ENCODE measurements at places on chromosomes 11 and 22.
A peak's percentile ranks its signal among the peaks of the same experiment; 100 is the strongest.

- DNase-seq: peak; percentile 86
Observed at GRCh38 chr11:64225608-64226506, at the start of the genes NUDT22 and TRPT1. NUDT22 (plus strand) TSS chr11:64226274; CDS start chr11:64226653, 379 bp downstream. TRPT1 (minus strand) TSS chr11:64226186; CDS start chr11:64225860, 326 bp downstream.

DNA sequence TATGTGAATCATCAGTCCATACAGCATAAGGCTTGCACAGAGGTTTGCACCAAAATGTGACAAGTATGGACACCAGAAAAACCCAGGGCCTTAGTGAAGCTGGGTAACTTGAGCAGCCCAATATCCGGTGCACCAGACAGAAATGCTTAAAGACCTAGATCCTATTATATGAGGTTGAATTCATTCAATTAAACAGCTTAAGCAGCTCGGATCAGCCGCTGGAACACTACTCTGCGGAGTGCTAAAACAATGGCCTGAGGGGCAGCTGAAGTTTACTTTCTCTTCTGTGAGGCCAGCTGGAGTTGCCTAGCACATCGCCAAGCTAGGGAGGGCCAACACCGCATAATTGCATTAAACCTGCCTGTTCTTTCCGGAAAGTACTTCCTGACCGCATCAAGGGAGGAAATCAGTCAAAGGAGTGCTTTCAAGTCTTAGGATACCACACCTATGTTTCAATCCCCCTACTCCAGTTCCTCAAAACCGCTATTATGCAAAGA, 17.0 kb upstream of the FAM181B start:
- DNase-seq: no peak

GRCh38 chr11:47448566-47449427, at the start of gene RAPSN:
RAPSN (minus strand) TSS chr11:47449136; CDS start chr11:47448964, 172 bp downstream.
- DNase-seq: no peak

DNA sequence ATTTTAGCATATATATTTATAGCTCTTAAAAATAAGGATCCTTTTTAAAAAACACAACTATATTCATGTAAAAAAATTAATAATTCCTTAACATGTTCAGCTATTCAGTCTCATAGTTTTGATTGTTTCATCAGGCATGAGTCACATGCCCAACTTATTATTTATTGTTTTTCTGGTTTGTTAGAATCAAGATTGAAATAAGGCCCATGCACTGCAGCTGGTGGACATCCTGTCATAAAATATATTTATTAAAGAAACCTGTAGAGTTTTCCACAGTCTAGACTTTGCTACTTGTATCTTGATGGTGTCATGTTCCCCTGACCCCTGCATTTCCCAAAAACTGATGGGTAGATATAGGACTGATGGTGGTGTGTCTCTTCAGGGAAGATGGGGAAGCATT, 77.4 kb downstream of the PARVA start:
- no peak for DNase-seq

DNA sequence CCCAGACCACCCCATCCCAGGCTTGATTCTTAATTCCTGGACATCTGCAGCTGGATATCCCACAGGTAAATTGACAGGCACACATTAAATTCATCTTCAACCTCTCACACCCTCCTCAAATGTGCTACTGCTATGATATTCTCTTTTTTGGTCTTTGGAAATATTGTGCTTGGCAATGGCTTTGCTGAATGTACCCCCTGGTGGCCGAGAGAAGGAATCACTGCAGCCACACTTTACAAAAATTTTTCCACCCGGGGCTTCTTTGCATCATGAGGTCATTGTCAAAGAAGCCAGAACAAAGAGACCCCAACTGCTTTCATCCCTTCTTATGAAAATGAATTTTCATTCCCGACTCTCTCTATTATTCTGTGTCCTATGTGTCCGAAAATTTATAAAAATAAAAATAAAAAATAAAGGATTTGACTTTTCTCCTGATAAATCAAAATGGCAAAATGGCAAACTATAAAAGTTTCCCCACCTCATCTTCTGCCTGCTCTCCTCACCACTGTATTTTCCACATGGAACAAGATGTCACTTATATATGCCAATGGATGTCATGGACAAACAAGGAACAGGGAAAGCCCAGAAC, 15.0 kb upstream of the CYB5R2 start:
- DNase-seq: no peak

GRCh38 chr11:112229746-112230433, 3.7 kb downstream of the PTS start:
- no peak for DNase-seq

DNA sequence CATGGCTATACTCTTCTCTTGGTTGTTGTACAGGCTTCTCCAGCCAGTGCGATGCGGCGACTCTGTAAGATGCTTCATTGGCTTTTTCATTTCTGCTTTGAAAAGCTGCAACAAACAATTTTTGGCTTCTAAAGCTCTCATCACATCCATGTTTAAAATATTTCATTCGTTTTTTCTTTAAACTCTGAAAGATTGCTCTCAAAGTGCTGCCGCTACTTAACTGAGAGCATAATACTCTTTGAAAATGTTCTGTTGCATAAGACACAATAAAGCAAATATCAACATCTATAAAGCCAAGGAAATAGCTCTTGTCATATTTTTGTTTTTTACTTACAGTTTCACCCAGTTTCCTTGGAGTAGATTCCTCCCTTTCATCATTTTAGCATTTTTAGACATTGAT, 468.3 kb downstream of the TBC1D22A start:
- no peak for DNase-seq

DNA sequence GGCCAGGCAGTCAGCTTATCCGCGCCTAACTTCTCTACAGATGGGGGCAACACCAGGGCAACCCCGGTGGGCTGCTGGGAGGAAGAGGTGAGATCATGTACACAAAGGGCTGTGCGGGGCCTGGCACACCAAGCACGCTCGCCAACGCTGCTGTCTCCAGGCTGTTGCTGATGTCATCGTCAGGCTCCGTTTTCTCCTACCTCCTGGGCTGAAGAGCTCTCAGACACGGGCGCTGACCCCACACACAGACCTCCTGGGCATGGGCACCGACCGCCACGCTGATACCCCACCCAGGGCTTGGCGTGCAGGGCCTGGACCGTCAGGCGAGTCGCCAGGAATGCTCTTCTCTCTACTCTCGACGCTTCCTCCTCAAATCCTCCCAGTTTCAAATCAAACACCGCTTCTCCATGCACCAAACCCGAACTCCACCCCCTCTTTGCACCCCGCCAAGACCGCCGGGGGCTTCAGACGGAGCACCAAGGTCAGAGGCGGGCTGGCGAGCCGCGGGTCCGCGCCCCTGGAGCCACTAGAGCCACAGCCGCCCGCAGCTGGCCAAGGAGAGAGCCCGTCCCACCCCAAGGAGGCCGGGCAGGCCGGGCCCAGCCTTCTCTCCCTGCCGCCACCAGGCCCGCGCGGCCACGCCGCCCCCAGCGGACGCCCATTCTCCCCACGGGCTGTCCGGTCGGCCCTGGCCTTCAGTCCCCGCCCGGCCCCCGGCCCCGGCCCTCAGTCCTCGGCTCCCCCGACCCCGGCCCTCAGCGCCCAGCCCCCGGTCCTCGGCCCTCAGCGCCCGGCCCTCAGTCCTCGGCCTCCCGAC, 772 bp downstream of the SBF1 start:
- no peak for DNase-seq

GRCh38 chr11:70760416-70761020, 362.2 kb downstream of the CTTN start:
- no peak for DNase-seq

DNA sequence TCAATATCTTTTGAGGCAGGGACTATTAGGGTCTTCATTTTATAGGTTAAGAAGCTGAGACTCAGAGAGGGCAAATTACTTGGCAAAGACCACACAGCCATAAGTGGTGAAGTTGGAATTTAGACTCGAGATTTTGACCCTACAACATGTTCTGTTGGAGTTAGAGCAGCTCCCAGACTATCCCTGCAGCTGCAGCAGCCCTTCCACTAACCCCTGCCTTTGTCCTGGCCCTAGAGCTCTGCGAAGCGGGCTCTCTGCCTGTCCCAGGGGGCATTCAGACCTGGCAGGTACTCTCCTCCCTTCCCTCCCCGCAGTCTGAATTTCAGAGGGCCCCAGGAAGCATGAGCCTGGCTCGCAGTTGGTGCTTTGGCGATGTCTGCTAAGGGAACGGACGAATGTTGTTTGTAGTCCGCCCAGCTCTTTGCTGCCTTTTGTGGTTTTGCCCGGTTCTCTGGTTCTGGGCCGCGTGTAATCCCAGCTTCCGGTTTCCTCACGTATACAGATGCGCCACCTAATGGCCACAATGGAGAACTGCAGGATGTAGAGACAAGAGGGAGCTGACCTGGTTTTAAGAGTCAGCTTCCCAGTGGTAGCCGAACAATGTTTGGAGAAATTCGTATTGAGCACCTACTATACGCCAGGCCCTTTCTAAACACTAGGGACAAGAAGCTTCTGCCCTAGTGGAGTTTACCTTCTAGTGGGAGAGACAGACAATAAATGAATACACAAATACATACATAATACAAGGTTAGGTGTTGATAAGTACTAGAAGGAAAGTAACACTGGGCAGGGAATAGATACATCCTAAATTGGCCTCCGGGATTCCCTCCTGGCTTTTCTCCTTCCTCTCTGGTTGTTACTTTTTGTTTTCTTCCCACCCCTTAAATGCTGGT, 125.2 kb downstream of the ST3GAL4 start:
- DNase-seq: peak; percentile 42

- DNase-seq: no peak
Observed at GRCh38 chr11:16248248-16248647, 108.1 kb downstream of the SOX6 start.

- DNase-seq: no peak
Observed at GRCh38 chr11:75919525-75919924, 104.5 kb downstream of the UVRAG start.

GRCh38 chr11:35207471-35208403, 68.8 kb downstream of the CD44 start:
- no peak for DNase-seq

- no peak for DNase-seq
Observed at GRCh38 chr11:44533921-44534711, 31.3 kb upstream of the CD82 start.

DNA sequence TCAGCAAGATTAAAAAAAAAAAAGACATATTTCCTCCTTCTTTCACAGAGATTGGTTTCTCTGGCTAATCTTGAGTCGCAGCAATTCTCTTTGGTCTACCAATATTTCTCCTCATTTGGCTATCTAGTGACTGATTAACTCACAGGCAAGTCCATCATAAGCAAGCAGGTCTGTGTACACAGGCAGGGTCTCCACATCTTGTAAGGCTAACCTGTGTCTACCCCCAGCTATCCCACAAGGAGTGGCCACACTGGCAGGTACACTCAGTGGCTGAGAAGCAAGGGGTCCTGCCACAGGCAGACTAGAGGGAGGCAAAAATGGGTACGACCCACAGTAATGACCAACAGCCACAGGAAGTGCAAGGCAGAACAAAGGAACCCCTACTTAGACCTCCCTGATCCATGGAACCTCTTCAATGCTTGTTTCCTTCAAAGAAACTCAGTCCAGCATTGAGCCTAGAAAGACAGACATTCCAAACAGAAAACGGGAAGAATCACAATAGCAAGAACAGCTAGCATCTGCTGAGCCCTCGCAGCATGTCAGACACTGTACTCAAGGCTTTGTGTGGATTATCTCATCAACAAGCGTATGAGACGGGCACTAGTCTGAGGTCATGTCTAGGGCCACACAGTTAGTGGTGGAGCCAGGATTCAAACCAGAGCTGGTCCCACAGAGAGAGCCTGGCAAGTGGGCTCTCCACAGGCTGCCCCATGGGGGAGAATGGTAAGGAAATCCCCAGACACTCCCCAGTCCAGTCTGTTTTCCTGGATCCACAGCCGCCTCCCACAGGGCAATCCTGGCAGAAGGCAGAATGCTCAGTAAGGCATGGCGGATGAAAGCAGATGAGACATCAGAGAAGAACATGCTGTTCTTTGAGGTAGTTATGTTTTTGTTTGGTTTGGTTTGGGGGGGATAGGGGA, 34.3 kb downstream of the PLEKHA7 start:
- no peak for DNase-seq

DNA sequence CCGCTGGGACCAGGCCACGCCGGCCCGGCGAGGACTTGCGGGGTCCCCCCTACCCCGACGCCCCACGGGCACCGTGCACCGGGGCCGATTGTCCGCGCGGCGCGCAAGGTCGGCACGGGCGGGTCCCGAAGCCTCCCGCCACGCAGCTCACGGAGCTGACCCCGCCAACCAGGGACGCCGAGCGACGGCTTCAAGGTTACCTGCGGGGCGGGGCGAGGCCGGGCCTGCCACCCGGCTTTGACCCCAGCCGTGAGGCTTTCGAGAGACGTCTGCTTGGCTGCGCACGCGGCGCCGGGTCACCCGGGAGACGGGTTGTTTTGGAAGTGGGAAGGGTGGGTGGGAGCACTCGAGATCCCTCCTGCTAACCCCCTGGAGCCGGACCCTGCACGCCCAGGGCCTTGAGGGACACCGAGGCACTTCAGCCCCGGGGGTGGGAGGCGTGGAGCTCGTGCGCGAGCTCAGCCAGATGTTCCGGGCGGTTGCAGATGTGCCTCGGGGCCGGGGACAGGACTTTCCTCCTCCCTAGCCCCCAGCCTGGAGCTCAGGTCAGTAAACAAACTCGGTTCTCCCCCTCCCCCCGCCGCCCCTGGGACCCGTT, 3.2 kb upstream of the WNT11 start:
- no peak for DNase-seq

GRCh38 chr22:48923996-48924395, 903.7 kb downstream of the BRD1 start:
- no peak for DNase-seq

GRCh38 chr11:11967669-11968510, 40.5 kb downstream of the DKK3 start:
- no peak for DNase-seq

- no peak for DNase-seq
Observed at GRCh38 chr11:31865606-31866300, 54.6 kb upstream of the PAX6 start.

DNA sequence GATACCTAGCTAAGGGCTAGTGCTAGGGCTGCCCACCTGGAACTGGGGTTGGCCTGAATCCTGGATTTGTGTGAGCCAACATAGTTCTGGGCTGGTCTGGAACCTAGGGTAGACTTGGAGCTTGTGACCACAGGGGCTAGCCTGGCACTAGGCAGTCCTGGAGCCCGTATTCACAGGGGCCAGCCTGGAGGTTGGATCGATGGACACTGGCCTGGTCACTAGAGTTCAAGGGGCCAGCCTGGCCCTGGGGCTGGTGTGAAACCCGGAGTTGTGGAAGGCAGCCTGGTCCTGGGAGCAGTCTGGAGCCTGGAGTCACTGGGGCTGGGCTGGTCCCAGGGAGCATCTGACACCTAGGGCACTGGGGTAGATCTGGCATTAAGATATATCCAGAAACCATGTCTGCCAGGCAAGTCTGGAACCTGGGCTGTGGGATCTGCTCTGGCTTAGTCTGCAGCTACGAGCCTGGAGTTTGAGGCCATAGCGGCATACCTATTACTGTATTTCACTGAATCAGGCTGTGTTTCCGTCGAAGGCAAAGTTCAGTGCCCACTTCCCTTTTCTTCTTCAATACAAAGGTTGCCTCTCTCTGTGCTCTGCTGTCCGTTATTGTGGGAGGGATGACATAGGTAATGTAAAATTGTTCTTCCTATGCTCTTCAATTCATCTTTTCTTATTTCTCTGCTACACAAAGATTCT, 9.1 kb upstream of the GLYATL1B start:
- no peak for DNase-seq

DNA sequence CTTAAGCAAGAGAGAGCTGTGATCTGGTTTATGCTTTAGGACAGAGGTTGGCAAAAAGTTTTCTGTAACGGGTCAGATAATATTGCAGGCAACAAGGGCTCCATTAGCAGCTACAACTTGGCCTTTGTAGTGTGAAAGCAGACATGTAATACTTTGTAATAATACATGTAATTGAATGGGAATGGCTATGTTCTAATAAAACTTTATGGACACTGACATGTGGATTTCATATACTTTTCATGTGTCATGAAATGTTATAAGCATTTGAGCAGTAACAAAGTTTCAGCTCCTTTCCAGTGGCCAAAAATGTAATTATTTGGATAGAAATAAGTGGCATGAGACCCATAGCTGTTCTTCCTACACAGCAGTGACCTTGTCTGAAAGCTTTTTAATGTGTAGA, 3.1 kb downstream of the DYNC2H1 start:
- DNase-seq: no peak
